ENCODE measurements at places on chromosomes 3 and 15.

DNA sequence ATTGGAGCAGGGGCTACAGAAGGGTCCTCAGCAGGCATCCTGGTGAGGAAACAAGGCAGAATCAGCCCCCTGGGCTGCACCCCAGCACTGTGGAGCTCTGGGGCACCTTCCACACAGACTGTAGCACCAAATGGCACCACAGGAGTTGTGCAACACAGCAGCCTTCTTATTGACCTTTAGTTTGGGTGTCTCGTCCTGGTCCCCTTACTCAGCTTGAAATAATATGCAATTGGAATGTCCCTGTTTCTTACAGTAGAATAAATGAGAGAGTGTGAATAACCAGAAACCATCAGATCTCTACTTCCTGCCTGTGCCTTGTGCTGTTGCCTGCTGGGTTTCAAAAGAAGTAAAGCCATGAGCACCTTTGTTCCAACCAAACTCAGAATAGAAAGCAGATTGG lies 44.5 kb downstream of the RPLP1 start:
- no peak for DNase-seq

GRCh38 chr3:50475348-50475747 lies 28.1 kb downstream of the CACNA2D2 start:
- DNase-seq, result no peak

- DNase-seq, result no peak
Observed at GRCh38 chr3:25555695-25556437, 108.8 kb downstream of the TOP2B start.

GRCh38 chr3:190543671-190544070 lies 29.8 kb downstream of the IL1RAP start:
- DNase-seq, result no peak

- DNase-seq, result no peak
Observed at GRCh38 chr15:62075595-62076277, 9.0 kb downstream of the C2CD4A start.

GRCh38 chr15:75570126-75570845 lies 8.8 kb downstream of the PTPN9 start:
- DNase-seq, result no peak

GRCh38 chr15:33046329-33046728 lies 148.2 kb downstream of the FMN1 start:
- no peak for DNase-seq

DNA sequence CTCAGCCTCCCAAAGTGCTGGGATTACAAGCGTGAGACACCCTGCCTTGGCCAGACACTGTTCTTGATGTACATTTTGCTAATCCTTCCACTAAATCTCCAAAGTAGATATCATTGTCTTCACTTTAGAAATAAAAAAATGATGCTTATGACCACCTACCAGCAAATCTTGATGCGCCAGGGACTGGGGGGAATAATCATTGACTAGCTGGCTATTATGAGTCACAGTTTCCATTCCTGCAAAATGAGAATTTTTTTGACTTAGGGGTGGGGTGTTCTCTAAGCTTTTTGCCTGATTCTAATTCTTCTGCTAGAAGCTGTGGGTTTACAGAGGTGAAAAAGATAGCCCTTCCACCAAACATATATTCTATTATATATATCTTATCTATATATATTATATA lies 17.1 kb upstream of the RFC4 start:
- DNase-seq, result no peak

DNA sequence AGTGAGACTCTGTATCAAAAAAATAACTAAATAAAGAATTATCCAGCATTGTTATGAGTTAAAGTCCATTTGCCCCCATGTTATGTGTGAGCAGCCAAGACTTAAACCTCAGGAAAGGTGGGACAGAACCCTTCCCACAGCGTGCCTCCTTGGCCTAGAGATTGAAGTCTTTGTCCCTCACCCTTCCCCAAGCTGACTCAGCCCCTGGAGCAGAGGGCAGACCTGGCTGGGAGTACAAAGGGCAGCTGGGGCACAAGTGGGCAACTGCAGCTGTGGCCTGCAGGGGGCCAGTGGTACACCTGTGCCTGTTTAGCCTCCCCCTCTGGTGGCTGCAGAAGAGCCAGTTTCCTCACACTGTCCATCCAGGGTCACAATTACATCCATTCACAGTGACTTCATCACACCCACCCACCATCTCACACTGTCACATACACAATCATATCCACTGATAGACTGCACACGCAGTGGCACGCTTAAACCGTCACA lies 940 bp upstream of the ACY1 start:
- no peak for DNase-seq

- no peak for DNase-seq
Observed at GRCh38 chr3:44067431-44067830, 174.3 kb upstream of the TOPAZ1 start.

GRCh38 chr3:1017870-1018269 lies 75.0 kb upstream of the CNTN6 start:
- DNase-seq, result no peak

DNA sequence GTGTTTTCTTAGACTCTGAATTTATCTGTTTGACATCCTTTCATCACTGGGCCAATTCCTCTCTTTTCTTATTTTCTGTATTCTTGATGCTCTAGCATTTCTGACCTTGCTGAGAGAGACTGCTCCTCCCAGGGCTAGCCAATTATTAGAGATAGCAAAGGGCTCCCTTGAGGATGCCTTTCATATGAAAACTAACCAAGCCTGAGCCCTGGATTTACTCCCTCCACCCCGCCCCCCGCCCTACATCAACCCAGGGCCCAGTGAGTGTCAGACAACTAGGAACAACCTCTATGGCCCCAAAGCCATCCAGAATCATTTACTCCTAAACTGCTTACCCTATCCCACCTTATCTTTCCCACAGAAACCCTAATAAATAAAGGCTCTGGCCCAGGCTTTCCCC lies 69.7 kb upstream of the LARS2 start:
- no peak for DNase-seq

DNA sequence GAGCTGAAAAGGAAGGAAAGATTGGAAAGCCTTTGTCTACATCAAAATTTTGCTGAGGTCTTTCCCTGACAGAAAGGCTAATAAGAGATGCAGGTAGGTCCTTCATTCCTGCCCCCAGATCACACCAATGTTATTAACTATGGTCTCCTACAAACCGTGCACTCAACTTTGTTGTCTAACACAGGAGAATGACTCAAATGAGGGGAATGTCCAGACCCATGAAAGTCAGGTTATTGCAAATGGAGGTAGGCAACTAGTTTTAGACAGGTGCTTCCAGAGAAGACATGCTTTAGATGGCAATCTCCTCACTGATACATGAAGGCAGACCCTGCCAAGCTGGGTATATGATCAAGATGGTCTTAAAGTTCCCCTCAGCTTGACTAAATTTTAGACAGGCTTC lies 51.0 kb downstream of the NFKBIZ start:
- DNase-seq, result no peak

GRCh38 chr3:152047465-152047864 lies 174.0 kb downstream of the SUCNR1 start:
- DNase-seq, result no peak

- no peak for DNase-seq
Observed at GRCh38 chr3:33921608-33922007, 123.2 kb downstream of the PDCD6IP start.

DNA sequence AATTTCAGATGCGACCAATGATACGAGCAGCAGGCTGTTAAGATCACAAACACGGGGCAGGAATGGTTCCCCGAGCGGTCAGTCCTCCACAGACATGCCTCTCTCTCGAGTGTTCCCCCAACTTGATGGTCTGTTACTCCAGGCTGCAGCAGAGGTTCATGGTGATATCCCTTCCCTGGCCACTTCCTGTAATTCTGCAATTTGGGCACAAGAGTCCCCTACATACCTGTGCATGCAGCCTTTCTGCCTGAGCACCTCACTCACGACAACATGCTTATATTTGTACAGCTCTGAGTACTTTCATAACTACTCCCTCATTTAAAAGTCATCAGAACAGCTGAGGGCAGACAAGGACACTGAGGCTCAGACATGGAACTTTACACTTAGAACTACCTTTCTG lies 408.1 kb upstream of the NR2F2 start:
- no peak for DNase-seq

DNA sequence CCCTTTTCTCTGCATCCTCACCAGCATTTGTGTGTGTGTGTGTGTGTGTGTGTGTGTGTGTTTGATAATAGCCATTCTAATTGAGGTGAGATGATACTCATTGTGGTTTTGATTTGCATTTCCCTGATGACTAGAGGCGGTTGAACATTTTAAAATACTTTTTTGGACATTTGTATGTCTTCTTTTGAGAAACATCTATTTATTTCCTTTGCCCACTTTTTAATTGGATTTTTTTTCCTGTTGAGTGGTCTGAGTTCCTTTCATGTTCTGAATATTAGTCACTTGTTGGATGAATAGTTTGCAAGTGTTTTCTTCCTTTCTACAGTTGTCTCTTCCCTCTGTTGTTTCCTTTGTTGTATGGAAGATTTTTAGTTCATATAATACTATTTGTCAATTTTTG lies 54.3 kb upstream of the THSD4 start:
- DNase-seq, result no peak

DNA sequence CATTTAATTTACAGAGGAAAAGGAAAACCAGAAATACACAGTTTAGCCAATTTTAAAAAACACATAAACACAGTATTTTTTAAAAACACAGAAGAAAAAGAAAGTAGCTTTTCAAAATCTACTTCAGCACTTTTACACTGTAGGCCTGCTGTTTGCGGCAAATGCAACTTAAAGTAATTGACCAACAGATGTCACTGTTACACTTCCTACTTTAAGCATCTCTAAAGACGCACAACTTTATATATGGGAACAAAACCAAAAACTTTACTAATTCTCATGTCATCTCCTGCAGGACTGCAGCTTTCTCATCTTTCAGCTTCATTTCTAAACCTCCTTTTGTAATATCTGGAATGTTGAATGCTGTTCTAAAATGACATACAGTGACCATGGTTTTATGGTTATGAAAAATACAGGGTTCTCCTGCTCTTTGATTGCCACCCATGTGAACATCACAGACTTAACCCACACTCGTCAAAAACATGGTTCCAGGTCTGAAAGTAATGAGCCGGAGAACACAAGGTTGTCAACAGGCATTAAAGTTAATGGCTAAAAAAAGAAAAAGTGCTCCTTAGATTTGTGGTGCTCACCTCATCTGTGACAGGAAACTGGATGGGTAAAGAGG lies 107.9 kb downstream of the FMN1 start:
- no peak for DNase-seq

- no peak for DNase-seq
Observed at GRCh38 chr3:105752791-105753415, 115.9 kb downstream of the CBLB start.

- DNase-seq, result no peak
Observed at GRCh38 chr3:41193794-41194539, 5.3 kb upstream of the CTNNB1 start.

- no peak for DNase-seq
Observed at GRCh38 chr3:53035825-53036619, 9.9 kb downstream of the SFMBT1 start.

DNA sequence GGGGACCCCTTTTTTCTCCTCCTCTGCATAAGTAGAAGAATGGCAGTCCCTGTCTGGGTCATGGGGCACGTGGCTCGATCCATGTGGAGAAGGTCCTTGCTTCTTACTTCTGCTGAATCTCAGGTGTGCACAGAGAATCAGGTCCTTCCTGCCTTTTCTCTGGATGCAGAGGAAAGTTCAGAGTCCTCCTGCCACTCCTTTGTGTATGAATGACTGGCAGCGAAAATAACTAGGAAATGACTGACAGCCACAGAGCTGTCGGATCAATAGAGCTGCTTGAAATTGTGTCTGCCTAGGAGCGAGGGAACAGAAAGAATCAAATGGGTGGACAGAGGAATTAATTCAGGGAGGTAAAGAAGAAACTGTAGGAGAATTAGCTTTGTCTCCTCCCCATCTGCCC lies 49.6 kb upstream of the ROPN1 start:
- no peak for DNase-seq

DNA sequence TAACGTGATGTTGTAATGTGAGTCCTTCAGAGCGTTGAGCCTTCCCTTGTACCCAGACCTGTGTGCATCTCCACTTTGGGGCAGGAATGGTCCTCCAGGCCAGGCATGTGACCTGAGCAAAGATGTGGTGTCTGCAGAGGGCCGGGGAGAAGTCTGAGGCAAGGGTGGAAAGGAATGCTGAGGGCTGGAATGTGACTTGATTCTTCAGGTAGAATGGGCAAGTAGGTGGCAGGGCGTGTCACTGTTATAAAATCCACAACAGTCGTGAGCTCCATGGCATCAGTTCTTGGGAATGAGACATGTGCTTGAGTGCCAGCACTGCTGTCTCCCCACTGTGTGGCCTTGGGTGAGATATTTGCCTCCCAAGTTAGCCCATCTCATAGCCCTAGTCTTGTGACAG lies 24.0 kb upstream of the BSN start:
- DNase-seq, result no peak

Measured in stimulated activated CD8-positive, alpha-beta memory T cell treated with anti-CD3 and anti-CD28 coated beads, Interleukin-7, amount 100 ng/mL, for 1 hour (primary cell).